Stimulated activated CD8-positive, alpha-beta memory T cell treated with anti-CD3 and anti-CD28 coated beads, Interleukin-4, amount 100 ng/mL, for 4 hours (primary cell): ENCODE measurements at places on chromosomes 7 and 10.

- DNase-seq: no peak
These were observed 147.3 kb upstream of the TMEM196 start for GRCh38 chr7:19920705-19921104.

DNA sequence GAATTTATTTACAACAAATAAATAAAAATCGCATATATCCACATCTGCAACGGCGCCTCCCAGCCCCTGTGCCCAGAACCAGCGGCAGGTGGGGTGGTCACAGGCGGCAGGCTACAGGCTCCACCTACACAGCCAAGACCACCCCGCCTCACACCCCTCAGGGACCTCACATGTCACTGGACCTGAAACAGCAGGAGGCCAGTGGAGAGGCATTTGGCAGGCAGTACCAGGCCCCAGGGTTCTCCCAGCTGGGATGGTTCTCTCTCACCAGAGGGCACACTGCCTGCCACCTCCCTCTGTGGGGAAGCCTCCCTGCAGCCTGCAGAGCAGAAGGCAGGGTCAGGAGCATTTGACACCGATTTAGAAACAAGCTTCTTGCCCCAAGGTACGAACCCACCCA is 81.5 kb downstream of the MAD1L1 start:
- DNase-seq: no peak

GRCh38 chr10:16592378-16592777 is 70.7 kb upstream of the C1QL3 start:
- no peak for DNase-seq

GRCh38 chr10:103605359-103606096 is 112.0 kb downstream of the NEURL1 start:
- DNase-seq: no peak

DNA sequence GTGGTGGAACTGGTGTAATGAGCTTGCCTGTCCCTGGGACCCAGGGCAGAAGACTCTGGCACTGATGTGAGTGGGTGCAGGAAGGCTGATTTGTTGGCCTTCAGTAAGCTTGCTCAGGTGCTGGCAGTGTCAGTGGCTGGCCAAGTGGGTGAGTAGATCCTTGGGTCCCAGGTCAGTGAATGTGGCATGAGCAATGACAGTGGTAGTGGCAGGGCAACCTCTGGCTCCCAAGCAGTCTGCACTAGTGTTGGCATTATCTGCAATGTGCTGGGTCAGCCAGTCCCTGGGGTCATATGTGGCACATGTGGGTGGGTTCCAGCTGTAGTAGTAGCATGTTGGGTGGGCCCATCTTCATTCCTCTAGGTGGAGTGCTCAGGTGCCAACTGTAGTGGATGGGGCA is 640.9 kb upstream of the GRM3 start:
- no peak for DNase-seq
